Stimulated activated CD8-positive, alpha-beta memory T cell treated with anti-CD3 and anti-CD28 coated beads, Interleukin-4, amount 100 ng/mL, for 24 hours (primary cell): ENCODE measurements at places on chromosomes 12 and 14.

DNA sequence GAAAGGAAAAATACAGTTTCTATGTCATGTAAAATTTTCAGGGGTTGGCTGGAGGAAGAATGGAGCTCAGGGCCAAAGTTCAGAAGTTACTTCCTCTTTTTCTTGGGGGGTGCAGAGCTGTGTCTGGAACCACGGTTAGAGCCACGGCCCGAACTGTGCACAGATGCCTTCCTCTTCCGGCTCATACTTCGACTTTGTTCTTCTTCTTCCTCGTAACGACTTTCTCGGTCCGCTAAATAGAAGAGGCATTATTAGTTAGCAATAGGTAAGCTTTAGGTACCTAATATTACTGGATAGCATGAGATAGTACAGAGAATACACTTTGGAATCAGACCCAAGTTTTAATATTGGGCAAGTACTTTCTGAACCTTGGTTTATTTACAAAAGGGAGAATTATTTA, 31.2 kb downstream of the SUPT16H start:
- DNase-seq: no peak

DNA sequence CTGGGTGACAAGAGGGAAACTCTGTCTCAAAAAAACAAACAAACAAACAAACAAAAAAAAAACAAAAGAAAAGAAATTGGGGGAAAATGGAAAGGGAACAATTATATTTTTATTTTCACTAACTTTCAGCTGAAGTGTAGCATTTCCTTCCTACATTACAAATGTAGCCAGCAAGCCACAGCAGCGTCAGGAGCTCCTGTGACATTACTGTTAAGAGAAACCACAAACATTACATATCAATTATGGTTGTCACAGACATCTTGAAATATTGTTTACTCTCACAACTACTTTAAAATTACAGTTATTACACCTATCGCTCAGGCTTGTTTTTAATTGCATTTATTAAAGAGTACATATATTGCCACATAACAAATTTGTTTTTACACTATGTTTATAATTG, 49.8 kb upstream of the SLC24A4 start:
- DNase-seq: no peak

DNA sequence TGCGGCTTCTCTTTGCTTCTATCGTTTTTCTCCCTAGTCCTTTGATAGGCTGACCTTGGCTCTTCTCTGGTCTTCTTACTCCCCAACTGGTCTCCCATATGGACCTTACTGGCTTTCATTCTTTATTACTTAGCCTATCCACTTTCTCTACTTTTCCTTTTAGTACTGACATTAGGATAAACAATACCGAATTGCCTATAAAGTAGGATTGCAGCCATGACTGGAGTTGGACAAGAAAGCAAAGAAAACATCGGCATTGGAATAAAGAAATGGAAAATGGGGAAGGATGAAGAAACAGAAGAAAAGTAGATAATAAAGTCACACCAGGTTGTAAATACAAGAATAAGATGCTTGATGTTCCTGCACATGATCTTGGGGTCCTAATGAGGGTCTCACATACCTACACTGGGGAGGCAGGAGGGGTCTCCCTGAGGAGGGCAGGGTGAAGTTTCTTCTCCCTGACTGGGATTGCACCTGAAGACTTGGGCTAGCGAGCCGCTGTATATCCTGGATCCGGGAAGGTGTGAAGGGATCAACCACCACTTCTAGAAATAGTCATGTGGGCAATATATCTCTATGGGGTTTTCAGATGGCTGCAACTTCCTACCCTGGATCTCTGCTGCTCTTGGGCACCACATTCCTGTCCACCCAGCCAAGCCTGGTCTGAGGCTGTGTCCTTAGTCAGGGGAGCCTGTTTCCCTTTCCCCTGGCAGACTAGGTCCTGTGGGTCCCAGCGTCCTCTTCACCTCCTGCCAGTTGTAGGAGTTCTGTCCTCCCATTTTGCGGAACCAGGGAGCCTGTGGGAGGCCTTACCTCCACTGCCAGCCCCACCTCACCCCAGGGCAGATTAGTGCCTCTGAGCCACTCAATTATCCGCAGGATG, 13.1 kb downstream of the NKX2-1 start:
- DNase-seq: no peak

DNA sequence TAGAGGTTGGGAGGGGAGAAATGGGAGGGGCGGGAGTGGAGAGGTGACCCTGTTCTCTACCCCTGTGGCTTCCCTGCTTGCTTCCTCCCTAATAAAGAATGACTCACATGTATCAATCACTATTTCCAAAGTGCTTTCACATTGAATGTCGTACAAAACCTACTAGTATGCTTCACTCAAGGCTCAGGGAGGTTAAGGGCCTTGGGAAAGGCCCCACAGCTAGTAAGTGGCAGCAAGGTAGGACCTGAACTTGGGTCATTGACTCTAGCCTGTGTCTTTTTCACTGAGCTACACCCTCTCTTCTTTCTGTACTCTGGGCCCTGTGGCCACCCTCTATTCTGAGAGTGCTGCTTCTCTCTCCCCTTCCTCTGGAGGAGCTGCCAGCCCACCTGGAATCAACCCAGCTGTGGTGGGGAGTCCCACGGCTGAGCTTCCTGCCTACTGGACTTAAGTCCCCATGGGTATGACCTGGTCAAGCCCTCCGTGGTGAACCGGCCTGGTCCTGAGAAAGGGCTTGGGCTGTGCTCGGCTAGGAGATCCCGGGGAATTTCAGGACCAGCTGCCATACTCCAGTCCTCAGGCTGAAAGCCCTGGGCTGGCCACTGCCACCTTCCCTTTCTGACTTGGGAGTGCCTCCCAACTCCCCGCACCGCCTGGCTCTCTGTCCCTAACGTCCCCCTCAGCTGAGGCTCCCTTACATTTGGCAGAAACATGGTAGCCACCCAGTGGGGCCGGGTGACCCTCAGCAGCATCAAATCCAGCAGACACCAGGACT, 13.0 kb downstream of the SLC48A1 start:
- DNase-seq: no peak

DNA sequence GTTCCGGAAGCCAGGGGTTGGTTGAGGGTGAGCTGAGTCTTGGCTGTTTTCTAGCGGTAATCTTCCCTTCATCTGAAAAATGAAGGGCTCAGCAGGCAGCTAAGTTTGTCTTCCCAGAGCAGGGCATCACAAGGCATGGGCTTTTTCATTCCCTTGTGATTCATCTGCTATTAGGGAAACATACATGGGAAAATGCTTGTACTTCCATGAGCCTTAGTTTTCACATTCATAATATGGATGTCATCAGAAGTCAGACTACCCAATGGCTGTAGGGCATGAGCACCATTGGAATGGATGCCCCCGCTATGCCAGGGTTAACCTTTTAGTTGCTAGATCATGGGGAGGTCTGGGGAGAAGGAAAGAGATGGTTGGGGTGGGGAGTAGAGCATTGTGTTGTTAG, 18.7 kb downstream of the HELB start:
- DNase-seq: no peak

DNA sequence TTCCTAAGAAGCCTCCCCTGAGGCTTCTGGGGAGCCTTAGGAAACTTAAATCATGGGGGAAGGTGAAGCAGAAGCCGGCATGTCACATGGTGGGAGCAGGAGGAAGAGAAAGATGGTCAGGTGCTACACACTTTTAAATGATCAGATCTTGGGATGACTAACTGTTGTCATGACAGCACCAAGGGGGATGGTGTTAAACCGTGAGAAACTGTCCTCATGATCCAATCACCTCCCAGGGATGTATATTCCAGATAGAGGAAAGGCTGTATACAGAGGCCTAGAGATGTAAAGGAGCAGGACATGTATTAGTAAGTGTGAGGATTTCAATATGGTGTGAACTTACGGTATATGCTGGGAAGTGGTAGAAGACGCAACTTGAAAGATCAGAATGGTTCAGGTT, 121.1 kb downstream of the CAND1 start:
- no peak for DNase-seq

DNA sequence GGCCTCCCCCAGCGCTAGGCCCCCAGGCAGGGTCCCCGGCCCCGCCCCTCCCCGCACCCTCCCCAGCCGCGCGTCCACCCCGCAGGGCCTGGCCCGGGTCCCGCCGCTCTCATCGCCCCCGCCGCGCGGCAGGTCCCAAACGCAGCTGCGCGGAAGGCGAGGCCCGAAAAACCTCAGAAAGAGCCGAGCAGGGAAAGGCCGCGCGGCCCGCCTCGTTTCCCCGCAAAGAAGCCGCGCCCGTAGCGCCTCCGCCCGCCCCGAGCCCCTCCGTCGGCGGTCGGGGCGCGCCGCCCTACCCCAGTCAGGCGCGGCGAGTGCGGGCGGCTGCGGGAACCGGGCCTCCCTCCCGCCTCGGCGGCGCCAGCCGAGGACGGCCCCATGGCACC, 324 bp downstream of the POLE start:
- no peak for DNase-seq
